Inflammatory macrophage (primary cell): ENCODE measurements at places on chromosomes 1 and 21.

DNA sequence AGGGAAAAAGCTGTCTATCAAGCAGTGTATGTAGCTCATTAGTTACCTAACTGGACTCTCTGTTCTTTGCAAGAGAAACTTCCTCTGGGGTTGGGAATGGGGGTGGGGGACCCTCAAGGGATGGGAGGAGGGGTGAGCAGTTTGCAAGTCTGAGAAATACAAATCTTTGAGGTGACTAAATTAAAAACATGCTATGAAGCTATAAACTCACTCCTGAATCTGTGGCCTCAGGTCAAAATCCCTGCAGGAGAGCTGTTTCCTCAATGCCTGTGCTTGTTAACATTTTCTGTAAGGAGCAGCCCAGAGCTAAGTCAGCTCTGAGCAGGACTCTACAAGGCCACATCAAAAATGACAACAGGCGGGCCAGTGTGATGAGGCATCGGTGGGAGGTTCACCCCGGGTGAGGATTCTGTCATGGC, 32.8 kb upstream of the PTPRC start:
- no peak for DNase-seq

DNA sequence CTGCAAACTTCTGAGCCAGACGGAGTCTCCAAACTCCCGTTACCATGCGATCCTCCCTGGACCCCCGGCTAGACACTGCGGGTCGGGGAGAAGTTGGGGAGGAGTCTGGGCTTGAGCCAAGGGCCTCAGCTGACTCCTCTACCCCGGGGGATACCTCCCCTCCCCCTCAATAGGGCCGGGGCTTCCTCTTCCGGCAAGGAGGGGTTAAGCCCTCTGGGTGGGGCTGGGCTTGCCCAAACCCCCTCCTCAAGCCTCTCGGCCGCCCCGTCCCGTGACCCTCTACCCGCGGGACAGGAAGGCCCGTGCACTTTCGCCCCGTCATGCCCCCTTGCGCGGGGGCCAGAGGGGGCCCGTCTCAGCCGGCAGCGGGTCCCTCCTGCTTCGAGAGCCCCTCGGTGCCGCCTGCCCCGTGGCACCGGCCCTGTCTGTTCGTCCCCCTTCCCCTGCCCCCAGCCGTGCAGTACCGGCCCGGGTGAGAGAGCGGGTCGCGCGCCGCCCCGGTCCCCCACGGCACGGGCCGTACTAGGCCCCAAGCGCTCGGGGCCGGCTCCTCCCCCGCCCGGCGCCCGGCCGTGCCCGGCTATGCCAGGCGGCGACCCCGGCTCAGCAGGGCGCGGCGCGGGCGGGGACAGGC, 652 bp downstream of the ARL8A start:
- peak; percentile 51 for DNase-seq

- DNase-seq, result no peak
These were observed 17.9 kb upstream of the L1TD1 start for GRCh38 chr1:62176597-62177312.

- peak; percentile 69 for DNase-seq
These were observed 94.3 kb downstream of the RNF220 start for GRCh38 chr1:44499306-44499705.

- no peak for DNase-seq
These were observed 92.4 kb downstream of the EIF4G3 start for GRCh38 chr1:21084111-21084810.

- peak; percentile 34 for DNase-seq
These were observed 14.4 kb downstream of the SLC5A9 start for GRCh38 chr1:48236716-48237470.

DNA sequence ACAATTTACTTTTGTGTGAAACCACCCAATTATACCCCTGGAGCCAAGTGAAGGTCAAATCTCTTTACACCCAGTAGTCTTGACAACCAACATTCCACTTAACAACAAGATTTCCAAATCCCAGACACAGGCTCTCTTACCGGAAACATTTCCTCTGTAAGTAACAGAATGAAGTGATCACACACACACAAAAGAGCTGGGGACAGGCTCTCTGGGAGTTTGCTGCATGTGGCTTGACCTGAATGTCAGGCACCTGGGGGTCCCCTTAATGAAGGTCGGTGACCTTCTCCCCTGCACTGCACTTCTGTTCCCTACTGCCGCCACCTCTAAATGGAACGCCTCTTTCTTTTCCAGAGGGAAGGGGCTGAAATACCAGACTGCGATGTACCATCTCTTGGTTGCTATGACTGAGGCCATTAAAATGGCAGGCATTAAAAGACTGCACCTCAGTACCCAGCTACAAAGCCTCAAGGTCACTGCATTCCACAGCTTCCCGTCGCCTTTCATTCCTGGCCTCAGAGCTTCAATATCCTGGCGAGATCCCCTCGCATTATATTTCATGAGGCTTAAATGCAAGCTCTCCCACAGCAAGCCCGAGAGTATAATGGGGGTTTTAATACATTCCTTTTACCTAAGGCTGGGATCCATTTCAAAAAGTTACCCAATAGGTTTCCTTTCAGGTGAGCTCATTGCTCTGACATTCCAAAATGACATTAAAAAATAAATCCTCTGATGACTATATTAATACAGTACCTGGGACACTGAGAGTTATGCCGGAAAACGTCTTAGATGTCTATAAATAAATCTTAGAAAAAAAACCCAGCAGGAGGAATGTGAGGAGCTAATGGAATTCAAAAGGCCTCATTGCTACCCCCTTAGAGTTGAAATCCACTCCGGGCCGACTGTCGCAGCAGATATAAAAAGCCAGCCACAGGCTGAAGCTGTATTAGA, 90.9 kb upstream of the DIRAS3 start:
- no peak for DNase-seq

DNA sequence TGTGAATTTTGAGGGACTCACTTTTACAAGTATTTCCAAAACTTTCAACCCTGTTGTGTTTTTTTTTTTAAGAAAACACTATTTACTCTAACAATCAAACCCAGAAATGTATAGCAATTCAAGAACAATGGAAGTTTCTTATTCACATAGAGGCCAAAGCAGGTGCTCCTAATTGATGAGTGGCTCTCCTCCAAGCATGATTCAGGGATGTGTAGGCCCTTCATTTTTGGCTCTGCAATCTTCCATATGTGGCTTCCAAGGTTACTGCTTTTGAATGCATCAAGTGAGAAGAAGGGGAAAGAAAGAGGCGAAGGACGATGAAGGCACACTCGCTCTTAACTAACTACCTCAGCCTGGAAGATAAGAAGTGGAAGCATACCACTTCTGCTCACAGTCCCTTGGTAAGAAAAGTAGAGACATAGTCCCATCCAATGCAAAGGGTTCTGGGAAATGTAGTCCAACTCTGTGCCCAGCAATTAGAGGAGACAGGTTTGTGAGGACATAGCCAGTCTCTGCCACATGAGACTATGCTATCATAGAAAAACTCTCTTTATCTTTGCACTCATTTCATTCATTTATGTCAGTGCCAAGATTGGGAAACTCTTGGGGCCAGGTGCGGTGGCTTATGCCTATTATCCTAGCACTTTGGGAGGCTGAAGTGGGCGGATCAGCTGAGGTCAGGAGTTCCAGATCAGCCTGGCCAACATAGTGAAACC, 46.0 kb downstream of the OPTC start:
- DNase-seq, result no peak

- no peak for DNase-seq
These were observed 42.4 kb downstream of the PKNOX1 start for GRCh38 chr21:43016728-43017127.

GRCh38 chr1:59199719-59200376, 97.0 kb upstream of the FGGY start:
- no peak for DNase-seq

DNA sequence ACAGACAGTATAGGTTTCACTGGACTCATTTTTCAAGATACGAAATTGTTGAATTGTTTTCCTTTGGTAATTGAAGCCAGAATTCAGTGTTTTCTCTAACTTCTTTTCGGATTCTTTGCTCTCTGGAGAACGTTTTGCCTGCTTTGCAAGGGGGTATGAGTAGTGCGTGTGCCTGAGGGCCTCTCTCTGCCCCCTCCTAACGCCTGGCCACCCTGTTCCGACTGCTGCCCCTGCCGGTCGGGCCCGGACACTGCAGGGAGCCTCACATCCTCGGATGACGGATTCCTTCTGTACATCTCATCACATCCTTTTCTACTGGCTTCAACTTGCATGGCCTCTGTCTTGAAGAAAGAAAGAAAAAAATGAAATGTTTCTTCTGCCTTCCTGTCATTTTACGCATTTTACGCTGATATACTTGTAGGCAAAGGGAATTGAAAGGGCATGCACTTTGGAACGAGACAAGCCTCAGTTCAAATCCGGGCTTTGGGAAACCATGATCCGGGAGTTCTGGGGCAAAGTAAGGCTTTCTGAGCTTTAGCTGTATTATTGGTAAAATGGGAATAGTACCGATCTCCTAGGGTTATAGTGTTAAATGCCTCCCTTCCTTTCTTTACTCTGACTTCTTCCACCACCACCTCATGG, 65.1 kb downstream of the DISC1 start:
- DNase-seq, result no peak

GRCh38 chr1:223837206-223837605, 8.5 kb downstream of the TP53BP2 start:
- no peak for DNase-seq

GRCh38 chr1:210400043-210400840, 71.5 kb downstream of the HHAT start:
- DNase-seq, result peak; percentile 64

DNA sequence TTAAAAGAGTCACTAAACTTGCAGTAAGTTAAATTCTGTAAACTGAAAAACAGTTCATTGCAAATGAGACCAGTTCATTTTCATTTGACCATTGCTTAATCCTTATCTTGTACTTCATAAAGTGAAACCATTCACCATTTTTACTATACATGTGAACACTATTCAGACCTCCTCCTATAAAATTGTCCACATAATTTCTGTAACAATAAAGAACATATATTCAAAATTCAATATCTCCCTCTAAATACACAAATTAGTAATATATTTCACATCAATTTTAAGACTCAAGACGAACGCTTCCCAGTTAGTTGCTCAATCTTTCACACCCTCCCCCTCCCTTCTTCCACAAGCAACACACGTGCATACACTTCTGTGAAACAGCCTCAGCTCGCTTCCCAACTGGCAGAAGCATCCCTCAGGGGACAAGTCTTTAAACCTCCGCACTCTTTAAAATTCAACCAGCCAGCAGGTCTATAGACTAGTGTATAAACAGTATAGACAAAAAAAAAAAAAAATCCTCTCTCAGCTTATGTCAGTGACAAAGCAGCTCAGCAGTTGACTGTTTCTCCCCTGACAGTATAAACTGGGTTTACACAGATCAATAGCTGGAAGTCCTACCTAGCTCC, 99.6 kb downstream of the DENND1B start:
- peak; percentile 31 for DNase-seq

GRCh38 chr1:3837200-3837599, 19.8 kb downstream of the CEP104 start:
- no peak for DNase-seq

- peak; percentile 35 for DNase-seq
These were observed 19.0 kb upstream of the L1TD1 start for GRCh38 chr1:62175568-62176179.

DNA sequence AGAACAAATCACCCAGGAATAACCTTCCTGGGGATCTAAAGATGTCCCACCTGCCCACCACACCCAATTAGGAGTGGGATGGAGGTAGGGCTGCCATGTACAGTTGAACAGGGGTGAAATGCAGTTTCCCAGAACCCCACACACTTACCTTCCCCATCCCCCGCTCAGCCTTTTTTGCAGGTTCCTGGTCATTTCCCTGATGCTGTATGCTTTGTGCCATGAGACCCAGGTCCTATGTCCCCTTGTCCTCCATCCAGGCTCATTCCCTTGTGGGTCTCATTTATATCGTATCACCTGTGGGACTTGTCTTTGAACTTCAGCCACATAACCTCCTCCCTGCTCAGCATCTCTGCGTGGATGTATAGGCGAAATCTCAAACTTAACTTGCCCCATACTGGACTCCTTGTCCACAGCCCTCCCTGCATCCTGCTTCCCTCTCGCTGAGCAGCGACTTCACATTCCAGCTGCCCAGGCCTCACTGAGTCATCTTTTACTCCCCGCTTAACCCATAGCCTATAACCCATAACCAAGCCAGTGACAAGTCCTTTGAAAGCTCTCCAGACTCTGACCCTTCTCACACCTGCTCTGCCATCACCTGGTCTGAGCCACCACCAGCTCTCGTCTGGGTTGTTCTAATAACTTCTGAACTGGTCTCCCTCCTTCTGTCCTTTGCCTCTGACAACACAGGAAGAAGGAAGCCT, 4.7 kb downstream of the LDLRAD2 start:
- peak; percentile 5 for DNase-seq

DNA sequence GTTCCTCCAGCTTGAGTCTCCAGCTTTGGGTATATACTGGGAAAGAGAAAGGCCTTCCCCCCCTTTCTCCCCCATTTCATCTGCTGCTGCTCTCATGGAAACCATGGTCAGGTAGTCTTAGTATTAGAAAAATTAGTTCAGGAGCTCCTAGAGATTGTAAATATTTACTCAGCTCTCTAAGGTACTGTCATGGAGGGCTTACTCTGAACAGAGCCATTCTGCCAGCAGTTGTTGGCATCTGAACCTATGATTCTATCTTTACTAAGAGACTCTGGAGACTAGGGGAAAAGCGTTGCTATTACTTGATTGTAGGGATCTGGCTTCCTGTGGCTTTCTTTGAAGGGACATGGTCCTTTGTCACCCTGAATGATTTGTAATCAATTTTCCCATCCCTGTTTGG, 6.1 kb downstream of the INTS3 start:
- no peak for DNase-seq

GRCh38 chr1:202086579-202087350, 36.0 kb upstream of the GPR37L1 start:
- DNase-seq, result no peak

DNA sequence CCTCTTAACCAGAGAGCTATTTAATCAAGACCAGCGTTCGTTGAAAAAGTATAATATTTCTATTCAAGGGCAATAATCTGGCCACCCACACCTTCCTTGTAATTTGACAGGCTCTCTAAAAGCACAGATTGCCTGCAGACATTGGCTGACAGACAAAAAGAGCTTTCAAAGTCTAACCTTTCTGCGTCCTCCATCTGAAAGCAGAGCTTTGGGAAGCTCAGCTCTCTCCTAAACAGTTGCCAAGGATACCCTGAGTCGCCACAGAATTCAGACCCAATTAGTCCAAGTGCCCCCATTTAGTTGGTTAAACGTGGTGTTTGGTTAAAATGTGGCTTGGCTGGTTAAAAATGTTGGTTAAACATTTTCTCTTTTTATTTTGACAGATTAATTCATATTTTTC, 33.7 kb upstream of the PLA2G2C start:
- no peak for DNase-seq

GRCh38 chr21:15301736-15302135, 236.9 kb upstream of the NRIP1 start:
- no peak for DNase-seq

DNA sequence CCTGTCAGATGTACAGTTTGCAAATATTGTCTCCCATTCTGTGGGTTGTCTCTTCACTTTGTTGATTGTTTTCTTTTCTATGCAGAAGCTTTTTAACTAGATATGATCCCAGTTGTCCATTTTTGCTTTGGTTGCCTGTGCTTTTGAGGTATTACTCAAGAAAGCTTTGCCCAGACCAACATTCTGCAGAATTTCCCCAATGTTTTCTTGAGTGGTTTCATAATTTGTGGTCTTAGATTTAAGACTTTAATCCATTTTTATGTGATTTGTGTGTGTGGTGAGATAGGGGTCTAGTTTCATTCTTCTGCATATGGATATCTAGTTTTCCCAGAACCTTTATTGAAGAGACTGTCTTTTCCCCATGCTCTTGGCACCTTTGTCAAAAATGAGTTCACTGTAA, 116.9 kb downstream of the DUSP10 start:
- DNase-seq, result no peak

- no peak for DNase-seq
These were observed 12.1 kb downstream of the TTC34 start for GRCh38 chr1:2789164-2789985.

GRCh38 chr21:42279888-42280287, 35.3 kb downstream of the TFF3 start:
- no peak for DNase-seq
